ENCODE measurements at places on chromosomes 6 and 20.

DNA sequence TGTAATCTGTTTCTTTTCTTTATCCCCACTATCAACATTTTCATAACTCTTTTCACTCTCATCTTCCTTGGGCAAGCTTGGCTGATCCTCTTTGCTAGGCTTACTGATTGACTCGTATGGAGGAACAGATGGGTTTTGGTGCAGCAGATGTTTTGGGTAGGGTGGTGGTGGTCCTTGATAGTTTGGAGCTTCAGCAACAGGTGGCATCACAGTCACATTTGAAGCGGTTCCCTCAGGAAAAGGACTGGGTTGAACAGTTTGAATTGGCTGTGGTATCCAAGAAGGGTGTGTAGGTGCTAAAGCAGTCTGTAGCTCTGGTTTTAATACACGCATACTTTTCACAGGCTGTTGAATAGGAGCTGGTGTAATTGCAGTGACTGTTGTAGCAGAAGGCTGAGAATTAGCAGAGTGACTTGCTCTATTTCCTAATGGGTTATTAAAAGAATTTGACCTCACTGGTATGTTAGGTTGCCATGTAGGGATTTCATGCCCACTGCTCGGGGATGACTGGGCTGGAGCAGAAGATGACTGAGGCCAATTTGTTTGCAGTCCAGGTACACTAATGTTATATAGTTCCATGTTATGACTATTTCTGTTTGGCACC, 34.5 kb downstream of the LATS1 start:
- no peak for DNase-seq

DNA sequence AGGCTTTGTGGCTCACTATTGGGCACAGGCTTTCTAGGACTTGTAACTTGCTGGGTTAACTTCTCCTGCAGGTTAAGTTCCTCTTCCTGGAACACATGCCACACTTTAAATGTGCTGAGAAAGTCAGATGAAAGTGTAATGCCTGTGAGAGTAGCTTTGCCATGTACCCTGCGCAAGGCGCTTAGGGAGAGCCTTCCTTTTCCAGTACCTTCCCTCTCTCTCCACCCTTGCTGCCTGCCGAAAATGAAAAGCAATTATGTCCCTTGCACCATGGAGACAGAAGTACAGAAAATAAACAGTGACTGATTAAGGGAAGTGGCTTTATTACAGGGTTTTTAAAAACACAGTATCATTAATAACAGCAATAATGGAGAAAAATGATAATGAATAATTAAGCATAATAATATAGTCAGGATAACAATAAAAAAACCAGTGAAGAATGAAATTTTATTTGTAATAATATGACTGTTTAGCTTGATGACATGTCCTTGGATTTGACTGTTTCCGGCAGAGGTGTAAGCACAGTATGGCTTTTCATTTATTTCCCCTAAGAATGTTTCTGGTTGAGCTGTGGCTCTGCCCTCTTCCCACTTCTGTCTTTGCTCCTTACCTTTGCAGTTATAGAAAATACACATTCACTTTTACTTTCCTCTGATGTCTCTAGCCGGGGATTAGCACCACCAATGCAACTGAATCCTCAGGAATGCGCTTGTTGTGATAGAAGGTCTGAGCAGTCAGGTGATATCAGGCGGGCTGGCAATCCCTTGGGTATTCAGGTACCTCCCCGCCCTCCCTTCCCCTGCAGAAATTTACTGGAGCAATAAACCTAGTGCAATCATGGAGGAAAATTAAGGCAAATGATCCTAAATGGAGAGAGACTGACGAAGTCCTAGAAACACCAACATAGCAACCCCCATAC, 472.3 kb upstream of the CITED2 start:
- DNase-seq: no peak

GRCh38 chr6:125211352-125211751, 57.8 kb downstream of the TPD52L1 start:
- no peak for DNase-seq

- DNase-seq: no peak
These were observed 1.3 kb upstream of the FNDC11 start for GRCh38 chr20:63552481-63553249.

DNA sequence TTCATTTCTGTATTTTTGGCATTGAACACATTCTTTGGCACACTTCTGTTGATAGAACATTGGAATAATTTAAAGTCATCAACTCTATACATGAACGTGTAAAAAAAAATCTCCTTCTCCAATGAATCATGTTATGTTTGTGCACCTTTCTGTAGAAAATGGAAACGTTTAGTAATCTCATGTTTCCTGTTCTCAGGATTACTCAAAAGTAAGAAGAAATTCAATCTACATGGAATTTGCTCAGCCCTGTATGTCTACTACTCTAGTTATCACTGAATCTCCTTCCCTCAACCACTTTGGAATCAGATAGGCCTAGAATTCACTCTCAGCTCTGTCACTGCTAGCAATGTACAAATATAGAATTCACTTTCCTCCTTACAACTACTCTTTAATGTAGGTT, 103.6 kb downstream of the COL21A1 start:
- DNase-seq: no peak

DNA sequence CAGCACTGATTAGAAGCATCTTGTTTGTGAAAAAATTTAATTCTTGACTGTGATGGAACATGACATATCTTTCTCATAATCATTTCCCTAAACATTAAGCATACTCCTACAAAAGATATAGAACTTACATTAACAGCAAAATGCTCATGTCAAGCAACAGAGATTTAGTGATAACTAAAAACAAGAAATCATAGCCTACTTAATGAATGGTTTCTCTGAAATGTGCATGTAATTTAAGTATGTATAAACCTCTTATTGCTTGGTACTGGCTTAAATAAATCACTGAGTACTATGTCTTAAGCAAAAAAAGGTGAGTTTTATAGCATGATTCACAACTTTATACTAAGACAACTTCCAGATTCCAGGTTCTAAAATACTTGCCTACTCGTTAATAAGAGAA, 9.3 kb downstream of the ROMO1 start:
- DNase-seq: no peak

DNA sequence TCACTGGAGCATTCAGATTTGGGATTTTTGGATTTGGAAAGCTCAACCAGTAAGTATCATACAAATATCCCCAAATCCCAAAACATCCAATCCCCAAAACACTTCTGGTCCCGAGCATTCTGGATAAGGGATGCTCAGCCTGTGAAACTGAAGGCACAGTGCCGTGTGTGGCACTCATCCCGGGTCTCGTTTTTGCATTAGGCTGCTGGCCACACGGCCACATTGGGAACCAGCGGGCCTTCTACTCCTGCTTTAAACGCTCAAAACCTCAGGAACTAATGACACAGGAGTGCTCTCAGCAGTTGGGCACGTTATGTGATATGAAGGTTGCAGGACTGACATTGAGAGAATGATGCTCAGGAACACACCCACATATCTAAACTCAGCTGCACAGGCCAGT, 35.6 kb downstream of the PSMG4 start:
- DNase-seq: no peak

- DNase-seq: no peak
These were observed 17.5 kb upstream of the MRGBP start for GRCh38 chr20:62778601-62779416.

- no peak for DNase-seq
These were observed 5.7 kb downstream of the MRPS26 start for GRCh38 chr20:3051385-3052019.

- DNase-seq: no peak
These were observed 59.2 kb downstream of the SNRNP48 start for GRCh38 chr6:7649037-7649810.

GRCh38 chr6:16883414-16883813, 122.2 kb upstream of the ATXN1 start:
- DNase-seq: no peak

- DNase-seq: peak; percentile 12
These were observed 219.3 kb downstream of the ARHGAP18 start for GRCh38 chr6:129490521-129491255.

DNA sequence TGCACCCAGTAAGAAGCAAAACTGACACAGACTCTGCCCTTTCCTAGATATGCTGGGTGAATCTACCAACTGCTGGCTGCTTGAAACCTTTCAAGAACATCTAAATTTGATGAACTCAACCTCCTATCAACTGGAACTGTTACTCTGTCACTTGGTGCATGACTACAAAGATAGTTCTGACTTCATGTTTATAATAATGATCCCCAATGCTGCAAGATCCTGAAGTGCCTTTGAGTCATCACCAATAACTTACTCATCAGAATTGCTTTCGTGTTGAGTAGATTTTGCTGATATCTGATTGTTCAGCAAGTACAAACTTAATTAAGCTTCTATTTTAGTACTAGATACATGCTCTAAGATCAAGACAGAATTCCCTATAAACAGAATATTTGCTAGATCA, 100.2 kb upstream of the ARMC2 start:
- DNase-seq: no peak

- peak; percentile 72 for DNase-seq
These were observed 126.0 kb upstream of the ADGRF1 start for GRCh38 chr6:47168180-47168579.

DNA sequence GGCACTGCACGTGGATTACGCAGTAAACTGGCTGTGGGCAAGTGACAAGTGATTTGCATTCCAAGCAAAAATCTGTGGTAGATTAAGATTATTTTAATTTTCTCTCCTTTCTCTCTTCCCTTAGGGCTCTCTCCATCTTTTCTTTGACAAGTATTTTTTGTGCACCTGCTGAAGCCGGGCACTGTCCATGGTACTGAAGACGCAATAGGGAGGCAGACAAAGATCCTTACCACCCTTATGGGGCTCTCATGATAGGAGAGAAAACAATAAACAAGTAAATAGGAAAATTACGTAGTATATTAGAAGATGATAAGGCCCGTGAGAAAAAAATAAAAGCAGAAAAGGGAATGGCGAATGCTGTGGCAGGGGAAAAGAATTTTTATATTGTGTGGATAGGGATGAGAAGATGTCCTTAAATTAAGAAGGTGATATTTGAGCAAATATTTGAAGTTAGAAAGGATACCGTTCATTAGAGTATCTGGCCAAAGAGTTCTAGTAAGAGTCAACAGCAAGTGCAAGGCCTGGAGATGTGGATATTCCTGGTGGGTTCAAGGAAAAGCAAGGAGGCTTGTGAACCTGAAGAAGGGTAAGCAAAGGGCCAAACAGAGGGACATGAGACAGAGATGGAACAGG, 146.0 kb downstream of the LAMP5 start:
- no peak for DNase-seq

DNA sequence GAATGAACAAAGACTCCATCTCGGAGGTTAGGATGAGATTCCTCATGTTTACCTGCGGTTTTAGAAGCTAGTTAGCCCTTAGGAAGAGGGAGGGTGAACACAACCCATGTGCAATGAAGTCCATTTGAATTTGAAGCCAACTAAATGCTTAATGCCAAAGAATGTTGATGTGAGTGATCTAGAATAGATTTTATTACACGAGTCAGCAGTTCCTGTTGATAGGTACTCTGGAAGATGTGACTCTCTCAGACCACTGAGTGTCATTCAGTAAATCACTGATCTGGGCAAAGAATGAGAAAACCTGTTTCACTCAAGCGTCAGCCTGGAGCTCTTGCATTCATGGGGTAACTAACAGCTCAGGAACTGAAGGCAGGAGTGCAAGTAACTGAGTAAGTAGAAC, 106.3 kb downstream of the TBC1D7 start:
- DNase-seq: no peak

DNA sequence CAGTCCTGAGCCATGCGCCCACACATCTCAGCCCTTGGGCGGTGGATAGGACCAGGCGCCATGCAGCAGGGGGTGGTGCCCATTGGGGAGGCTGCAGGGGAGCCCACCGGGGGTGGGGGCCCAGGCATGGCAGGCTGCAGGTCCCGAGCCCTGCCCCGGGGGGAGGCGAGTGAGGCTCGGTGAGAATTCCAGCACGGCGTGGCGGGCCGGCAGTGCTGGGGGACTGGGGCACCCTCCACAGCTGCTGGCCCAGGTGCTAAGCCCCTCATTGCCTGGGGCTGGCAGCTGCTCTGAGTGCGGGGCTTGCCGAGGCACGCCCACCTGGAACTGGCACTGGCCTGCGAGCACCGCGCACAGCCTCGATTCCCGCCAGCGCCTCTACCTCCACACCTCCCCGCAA, 21.6 kb upstream of the PRL start:
- no peak for DNase-seq

DNA sequence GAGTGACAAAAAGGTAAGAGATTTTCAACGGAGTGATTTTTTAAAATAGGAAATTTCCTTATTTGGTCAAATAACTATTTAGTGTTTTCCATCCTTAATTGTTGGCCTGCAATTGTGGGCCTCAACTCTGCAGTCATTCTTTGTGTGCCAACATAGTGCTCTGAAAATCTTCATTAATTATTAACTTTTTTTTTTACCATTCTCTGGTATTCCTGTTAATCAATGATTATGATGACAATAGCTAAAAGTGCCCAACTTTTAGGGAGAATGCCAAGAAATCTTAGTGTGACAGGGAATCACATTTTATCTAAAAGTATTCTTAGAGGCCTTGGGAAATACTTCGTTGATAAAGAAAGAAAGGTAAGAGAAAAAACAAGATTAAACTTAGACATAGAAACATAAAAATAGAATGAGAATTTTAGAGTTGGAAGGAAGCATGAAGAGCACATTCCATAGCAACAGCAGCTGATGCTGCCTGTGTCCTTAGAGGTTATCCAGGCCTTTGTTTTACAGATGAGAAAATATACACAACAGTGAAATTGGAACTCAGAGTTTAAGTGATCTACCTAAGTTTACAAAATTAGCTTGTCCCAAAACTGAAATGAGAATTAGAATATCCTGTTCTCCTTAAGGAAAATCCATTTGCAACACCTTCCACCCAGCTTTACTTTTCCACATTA, 1.2 kb downstream of the GPRC6A start:
- no peak for DNase-seq

DNA sequence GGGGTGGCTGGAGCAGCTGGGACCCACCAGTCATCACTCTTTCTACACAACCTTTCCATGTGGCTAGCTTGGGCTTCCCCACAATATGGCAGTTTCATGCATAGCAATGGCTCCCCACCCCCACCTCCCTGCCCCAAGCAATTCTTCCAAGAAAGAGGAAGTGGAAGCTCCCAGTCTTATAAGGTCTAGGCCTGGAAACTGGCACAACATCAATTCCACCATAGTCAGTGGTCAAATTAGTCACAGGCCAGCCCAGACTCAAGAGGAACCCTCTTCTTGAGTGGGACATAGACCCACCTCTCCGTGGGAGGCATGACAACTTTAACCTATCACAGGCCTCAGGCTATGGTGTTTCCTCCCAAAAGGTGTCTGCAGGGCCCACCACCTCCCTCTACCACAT, 17.7 kb downstream of the TGM6 start:
- no peak for DNase-seq

GRCh38 chr20:47432834-47433210, 68.9 kb upstream of the NCOA3 start:
- DNase-seq: no peak

DNA sequence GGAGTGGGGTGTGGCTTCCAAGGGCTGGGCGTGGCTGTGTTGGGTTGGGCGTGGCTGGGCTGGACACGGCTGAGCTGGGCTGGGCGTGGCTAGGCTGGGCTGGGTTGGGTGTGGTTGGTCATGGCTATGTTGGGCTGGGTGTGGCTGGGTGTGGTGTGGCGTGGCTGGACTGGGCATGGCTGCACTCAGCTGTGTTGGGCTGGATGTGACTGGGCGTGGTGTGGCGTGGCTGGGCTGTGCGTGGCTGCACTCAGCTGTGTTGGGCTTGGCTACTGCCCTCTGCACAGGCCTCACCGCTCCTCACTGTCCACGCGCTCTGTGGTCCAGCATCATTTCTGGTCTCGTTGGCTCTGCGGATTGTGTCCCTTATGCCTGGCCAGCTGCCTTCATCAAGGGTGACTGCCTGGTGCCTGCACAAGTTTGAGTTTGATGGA, 43.5 kb upstream of the SLCO4A1 start:
- DNase-seq: peak; percentile 95
